ENCODE measurements at places on chromosomes 11 and 22. TPM values are rescaled to one million over a fixed set of nuclear protein-coding genes. Genes with fewer than 3 reads are reported as not detected.
A peak's percentile ranks its signal among the peaks of the same experiment; 100 is the strongest.

GRCh38 chr11:108148556-108148955 lies 27.2 kb downstream of the ACAT1 start:
- DNase-seq, result no peak

GRCh38 chr11:58919561-58919960 lies 19.7 kb upstream of the GLYATL1 start:
- DNase-seq, result no peak

DNA sequence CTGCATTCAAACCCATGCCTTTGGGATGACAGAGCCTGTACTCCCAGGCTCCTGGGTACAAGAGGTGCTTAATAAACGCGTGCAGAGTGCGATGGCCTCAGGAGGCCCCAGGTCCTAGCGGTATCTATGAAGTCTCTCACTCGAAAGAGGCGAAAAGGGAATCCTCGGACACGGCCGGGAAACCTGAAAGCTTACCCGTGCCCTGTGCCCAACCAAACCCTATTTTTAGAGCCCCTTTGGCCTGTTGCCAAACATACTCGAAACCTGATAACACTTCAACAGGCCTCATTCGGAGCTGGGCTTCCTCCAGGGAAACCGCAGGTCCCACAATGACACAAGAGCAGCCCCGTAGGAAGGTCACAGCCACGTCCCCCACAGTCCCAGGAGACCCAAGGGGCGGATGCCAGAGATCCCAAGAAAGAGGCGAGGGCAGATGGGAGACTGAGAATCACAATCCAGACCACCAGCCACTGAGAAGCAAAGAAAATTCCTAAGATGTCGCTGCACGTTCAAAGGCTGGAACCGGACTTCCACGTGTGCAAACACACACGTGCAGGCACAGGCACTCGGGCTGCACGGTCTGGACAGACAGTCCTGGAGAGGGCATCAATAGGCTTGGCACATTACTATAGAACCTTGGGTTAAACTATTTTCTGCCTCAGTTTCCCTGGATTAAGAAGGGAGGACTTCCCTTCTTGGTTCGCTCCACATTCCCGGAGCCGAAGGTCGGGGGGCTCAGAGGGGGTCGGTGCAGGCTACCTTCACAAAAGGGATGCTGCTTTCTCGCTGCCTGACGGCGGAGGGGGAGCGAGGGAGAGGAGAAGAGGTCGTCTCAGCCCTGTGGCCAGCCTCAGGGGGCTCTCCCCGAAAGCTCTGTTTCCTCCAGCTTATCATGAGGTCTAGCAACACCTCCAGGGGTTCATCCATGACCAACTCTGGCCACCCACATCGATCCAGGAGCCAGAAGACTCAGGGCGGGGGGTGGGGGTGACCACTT lies 8.2 kb downstream of the PDGFB start:
- peak; percentile 76 for DNase-seq

The GLYATL2 gene
- not detected for total RNA-seq

DNA sequence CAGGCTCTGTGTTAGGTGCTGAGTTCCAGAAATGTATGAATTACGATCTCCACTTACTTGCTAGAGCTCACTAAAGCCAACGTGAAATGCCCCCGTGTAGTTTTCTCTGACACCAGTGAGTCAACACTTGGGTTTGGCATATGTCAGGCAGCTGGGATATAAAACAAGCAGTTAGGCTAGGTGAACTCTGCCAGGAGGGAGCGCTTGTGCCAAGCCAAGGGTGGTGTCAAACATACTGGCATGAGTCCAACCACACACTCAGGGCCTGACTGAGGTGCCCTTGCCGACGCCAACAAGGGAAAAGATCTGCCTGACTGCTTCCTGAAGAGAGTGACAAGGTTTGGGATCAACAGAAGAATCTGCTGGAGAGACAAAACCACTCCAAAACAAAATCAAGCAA lies 167.8 kb upstream of the NARS2 start:
- no peak for DNase-seq

GRCh38 chr11:99352642-99353041 lies 331.9 kb downstream of the CNTN5 start:
- no peak for DNase-seq

DNA sequence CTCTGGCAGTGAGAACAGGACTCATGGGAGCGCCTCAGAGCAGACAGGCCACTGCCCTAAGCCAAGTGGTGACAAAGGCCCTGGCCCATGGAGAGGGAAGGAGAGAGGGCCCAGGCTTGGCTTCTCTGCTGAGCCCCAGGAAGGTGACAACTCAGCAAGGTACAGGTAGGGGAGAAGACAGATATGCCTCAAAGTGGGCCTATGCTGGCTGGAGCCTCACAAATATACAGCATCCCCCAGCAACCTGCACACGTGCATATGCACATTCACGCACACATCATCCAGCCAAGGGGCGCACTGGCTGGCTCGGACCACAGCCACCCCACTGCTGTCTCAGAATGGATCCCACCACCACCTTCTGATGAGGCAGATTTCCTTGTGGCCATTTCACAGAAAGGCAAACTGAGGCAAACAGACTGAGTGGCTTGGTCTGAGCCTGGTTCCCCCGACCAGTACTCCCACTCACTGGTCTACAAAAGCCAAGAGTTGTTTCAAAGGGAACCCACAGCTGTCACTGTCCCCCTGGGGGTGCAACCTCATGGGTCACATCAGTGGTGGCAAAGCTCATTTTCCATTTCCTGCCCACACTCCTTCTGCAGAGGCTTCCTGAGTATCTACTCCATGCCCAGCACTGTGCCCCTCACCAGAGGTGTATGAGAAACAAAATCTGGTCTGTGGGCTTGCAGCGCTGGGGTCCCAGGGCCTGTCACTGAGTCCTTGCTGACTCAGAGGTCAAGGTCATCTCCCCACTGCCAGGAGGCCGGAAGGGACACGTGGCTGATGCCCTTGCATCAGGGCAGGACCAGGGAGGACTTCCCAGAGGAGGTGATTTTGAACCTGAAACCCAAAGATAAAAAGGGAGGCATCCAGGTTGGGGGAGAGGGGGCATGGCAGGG lies 67.3 kb upstream of the PRR5 start:
- DNase-seq, result no peak

All from Peyer's patch (tissue), 4 donors.